Stimulated activated CD4-positive, alpha-beta T cell treated with anti-CD3 and anti-CD28 coated beads, TNF-alpha, amount 100 ng/mL, for 24 hours (primary cell): ENCODE measurements at places on chromosomes 7 and 10.

GRCh38 chr7:24595671-24596418, 22.6 kb downstream of the PALS2 start:
- no peak for DNase-seq

DNA sequence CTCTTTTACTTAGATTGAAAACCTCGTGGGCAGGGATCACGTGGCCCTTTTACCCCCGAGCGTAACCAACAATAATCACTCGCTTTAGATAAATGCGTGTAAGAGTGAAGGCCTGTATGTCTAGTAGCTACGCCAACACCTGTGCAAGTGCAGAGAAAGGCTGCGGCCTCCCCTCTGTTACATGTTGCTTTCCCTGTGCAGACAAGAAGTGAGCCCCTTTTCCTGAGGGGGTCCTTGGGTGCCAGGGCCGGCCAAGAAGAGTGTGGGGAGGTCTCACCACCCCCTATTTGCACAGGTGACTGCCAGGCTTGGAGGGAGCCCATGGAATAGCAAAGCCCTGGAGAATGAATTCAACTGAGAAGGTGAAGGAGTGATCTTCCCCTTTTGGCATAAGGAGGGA, 35.6 kb upstream of the CNPY1 start:
- no peak for DNase-seq

GRCh38 chr10:93290661-93291354, 191.3 kb downstream of the MYOF start:
- no peak for DNase-seq

DNA sequence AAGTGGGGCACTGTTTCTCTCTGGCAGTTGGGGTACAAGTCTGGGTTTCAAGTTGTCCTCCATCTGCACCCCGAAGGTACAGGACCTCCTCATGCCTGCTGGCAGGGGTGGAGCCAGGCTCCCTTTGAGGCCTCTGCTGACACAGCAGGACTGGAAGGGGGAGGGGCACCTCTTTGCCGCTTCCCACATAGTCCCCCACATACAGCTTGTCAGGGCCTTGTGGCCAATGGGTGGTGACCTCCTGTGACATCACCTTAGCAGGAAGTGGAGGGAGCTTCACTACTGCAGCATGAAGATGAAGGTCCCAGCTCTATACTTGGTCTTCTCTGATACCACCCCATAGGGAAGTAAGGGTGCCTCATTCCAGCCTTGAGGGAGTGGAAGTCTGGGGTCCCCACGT, 167.8 kb downstream of the RAMP3 start:
- no peak for DNase-seq

DNA sequence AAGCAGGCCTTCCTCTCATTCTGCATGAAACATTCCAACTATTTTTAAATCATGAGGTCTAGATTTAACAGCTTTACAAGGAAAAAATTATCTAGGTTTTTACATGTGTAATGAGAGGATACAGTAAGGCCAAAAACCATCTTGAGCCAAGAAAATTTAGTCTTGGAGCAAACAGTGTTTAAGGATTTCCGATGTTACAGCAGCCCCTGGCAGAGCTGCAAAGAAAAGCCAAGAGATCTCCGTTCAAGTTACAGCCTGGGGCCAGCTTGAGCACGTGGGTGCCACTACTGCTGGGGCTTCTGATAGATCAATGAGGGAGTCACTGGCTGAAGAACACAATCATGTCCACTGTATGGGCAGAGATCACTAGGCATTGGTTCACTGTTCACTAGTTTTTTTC, 156.2 kb downstream of the EVX1 start:
- no peak for DNase-seq

DNA sequence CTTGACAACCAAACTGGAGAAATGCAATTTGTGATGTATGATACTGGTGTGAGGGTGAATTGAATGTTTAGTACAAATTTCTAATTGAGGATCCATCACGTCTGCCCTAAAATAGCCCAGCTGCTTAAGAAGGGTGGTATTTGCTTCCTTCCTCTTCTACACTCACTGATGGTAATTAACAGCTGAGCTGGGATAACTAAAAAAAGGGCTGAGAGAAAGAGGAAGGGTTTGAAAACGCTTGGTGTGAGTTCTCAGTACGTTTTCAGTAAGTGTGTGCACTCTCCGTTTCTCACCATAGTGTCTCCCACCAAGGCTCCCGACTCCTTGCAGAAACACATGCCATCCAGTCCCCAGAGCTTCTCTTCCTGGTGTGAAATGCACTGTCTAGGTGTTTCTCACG, 54.3 kb downstream of the MAP3K8 start:
- no peak for DNase-seq

GRCh38 chr10:124381011-124381611, 37.6 kb downstream of the OAT start:
- DNase-seq = no peak
